ENCODE measurements at places on chromosomes 3 and 15.

DNA sequence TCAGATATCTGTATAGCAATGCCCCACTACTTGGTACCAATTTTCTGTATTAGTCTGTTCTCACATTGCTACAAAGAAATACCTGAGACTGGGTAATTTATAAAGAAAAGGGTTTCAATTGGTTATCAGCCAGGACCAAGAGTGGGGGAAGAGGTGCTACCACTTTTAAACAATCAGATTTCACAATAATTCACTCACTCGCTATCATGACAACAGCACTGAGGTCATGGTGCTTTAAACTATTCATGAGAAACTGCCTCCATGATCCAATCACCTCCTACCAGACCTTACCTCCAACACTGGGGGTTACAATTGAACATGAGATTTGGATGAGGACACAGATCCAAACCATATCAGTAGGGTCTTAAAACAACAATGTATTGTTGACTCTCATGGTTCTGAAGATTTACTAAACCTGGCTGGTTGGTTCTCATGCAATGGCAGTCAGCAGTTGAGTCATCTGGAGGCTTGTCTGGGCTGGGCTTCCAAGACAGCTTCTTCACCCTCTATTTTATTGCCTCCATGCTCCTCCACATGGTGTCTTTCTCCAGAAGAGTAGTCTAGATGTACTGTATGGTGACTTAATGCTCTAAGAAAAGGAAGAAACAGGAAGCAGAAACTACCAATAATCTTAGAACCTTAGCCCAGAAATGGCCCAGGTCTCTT lies 21.2 kb upstream of the TM4SF4 start:
- DNase-seq: no peak

- no peak for DNase-seq
Observed at GRCh38 chr3:89446593-89446992, 339.2 kb downstream of the EPHA3 start.

GRCh38 chr15:57321485-57321884 lies 54.8 kb upstream of the CGNL1 start:
- DNase-seq: no peak

DNA sequence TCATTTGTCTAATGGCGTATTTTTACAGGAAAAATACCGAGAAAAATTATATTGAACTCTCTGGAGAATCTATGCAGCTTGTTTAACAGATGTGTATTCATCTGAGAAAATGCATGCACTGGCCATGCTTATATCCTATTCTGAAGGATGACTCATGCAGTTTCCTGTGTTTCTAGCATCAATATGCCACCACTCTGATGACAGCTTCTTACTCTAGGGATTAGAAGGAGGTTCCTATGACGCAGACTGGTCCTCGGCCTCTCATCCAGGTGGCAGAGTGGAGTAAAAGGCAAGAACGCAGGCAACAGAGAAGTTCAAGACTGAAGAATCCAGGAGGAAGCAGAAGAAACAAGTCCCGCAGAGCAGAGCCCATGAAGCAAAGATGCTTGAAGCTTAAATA lies 910.0 kb upstream of the ROBO1 start:
- DNase-seq: peak; percentile 28

GRCh38 chr3:156718622-156719306 lies 44.4 kb downstream of the TIPARP start:
- DNase-seq: no peak
